ENCODE measurements at places on chromosomes 7 and 10. TPM values are rescaled to one million over a fixed set of nuclear protein-coding genes. Genes with fewer than 3 reads are reported as not detected.
A peak's percentile ranks its signal among the peaks of the same experiment; 100 is the strongest.

DNA sequence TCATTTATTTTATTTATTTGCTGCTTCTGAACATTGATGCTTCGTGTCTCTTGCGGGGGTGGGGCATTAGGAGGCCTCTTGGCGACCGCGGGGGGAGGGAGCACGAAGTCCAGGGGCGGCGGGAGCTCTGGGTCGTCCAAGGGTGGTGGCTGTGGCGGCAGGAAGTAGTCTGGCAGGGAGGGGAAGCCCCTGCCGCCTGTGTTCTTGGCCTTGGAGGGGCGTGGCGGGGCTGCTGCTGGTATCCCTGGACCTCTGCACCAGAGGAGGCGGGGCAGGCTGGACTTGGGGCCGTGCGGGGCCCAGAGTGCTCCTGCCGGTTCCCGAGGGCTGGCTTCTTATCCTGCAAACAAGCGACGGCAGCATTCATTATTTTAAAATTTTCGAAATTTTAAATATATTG lies 70.5 kb upstream of the ABI1 start:
- peaks cover 6% of the 10 kb centered on the region for H3K4me1 ChIP-seq
- no peak overlapping the region for H3K27ac ChIP-seq
- no peak for DNase-seq

- peak overlapping the region; percentile 89 for H3K27ac ChIP-seq
- H3K4me3 ChIP-seq, result no peak overlapping the region
- H3K27me3 ChIP-seq, result no peaks in the 10 kb centered on the region
- peaks cover 31% of the 10 kb centered on the region for H3K4me1 ChIP-seq
- DNase-seq, result peak; percentile 80
- no peaks in the 10 kb centered on the region for H3K36me3 ChIP-seq
These were observed 13.1 kb upstream of the CAMK2G start for GRCh38 chr10:73887294-73888039.

DNA sequence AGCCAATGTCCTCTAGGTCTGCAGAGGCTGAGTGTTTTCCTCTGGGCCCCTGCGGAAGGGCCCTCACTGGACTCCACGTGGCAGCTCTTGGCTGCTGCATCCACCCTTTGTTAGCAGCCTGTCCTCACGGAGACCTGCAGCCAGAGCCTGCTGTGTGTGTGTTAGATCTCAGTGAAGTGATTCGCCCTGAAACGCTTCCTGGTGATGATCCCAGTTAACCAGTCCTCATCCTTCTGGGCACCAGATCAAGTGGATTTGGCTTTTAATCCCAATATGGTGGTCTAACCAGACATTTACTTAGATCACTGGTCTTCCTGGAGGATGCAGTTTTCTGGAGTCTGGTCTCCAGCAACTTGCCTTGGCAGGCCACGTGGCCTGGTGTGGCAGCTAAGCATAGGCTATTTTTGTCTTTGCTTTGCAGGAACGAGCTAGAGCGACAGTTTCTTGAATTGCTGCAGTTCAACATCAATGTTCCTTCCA lies 39.5 kb upstream of the GJD4 start:
- no peak for DNase-seq
- H3K27ac ChIP-seq, result no peak overlapping the region
- no peaks in the 10 kb centered on the region for H3K27me3 ChIP-seq
- H3K4me1 ChIP-seq, result peaks cover 18% of the 10 kb centered on the region

- H3K4me3 ChIP-seq, result no peak overlapping the region
- no peak for DNase-seq
These were observed 17.0 kb upstream of the CYP2C18 start for GRCh38 chr10:94666391-94667102.

- H3K27me3 ChIP-seq, result no peaks in the 10 kb centered on the region
- DNase-seq, result no peak
- peaks cover 23% of the 10 kb centered on the region for H3K4me1 ChIP-seq
- H3K36me3 ChIP-seq, result no peaks in the 10 kb centered on the region
- no peak overlapping the region for H3K27ac ChIP-seq
These were observed 46.3 kb upstream of the FGFR2 start for GRCh38 chr10:121644501-121644900.

OR13A1 gene
- 0.20 TPM for total RNA-seq

ITIH5 gene
- total RNA-seq, result 132 TPM

KIAA1217 gene
- 26.7 TPM for total RNA-seq
